Right renal pelvis (tissue), 4 donors: ENCODE measurements at places on chromosomes 5 and 9. TPM values are rescaled to one million over a fixed set of nuclear protein-coding genes. Genes with fewer than 3 reads are reported as not detected.

CCDC192 gene
- polyA plus RNA-seq, result 0.79 TPM

ZNF484 gene
- polyA plus RNA-seq, result 9.9 TPM

TAF11L5 gene
- polyA plus RNA-seq, result not detected

TRMT10B gene
- polyA plus RNA-seq, result 14.7 TPM

ARHGEF37 gene
- polyA plus RNA-seq, result 5.3 TPM

SEC61B gene
- polyA plus RNA-seq, result 143 TPM

CCDC112 gene
- polyA plus RNA-seq, result 16.5 TPM

PCDHGB6 gene
- 7.0 TPM for polyA plus RNA-seq

DNA sequence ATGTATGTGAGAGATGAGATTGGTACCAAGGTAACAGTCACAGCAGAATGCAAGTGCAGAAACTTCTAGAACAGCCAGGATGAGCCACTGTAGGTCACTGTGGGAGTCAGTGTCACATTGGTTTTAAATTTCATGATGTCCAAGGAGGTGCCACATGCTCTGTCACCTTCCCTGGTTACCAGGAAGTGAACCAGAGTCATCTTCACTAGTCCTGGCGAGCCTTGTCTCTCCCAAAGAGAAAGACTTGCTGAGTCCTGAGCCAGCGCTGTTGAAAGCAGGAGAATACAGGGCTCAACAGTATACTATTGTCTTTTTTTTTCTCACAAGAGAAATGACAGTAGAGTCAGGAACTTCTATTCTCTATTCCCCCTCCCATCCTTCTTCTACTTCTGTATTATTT is 615.5 kb downstream of the RAB3C start:
- DNase-seq, result no peak

DNA sequence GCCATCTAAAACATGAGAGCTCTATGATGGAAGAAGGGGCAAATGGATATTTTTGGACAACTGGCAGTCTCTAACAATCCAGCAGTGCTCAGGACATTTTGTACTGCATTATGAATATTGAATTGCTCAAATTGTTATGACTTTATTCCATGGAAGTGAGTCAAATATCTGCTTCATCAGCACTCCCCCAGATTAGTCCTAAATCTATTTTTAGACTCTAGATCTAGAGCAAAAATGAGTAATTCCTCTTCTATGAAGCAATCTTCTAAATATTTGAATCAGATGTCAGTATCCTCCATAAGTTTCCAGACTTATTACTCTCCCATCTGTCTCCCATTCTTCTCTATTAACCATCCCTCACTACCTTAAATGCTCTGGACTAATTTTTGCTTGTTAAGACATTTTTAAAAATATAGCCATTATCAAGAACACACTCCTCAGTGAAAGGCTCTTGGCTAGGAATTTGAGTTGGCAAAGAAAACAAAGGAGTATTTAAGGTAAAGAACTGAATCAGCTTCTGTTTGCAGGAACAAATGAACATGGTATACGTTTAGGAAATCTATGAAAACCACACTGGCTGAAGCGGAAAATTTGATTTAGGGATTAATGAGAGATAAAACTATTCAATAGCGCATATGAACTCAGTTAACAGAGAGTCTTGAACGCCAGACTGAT is 300.9 kb downstream of the MCTP1 start:
- DNase-seq, result no peak

- DNase-seq, result no peak
These were observed 9.7 kb downstream of the AFF4 start for GRCh38 chr5:132953710-132954109.

DNA sequence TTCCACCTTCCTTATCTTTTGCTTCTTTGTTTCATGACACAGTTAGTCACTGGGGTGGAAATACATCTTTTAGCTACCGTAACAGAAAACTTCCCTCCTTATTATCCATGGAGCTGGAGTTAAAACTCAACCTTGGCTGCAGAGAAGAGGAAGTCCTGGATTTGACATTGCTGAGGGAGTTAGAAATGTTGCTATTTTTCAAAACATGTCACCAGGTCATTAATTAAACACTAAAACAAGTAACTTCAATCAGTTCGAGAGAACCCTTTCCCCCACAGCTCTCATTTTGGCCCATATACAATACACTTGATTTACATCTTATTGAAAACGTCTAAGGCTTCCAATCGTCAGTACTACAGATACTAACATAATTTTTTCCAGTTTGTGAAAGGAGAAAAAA is 237.9 kb upstream of the CD180 start:
- no peak for DNase-seq

DNA sequence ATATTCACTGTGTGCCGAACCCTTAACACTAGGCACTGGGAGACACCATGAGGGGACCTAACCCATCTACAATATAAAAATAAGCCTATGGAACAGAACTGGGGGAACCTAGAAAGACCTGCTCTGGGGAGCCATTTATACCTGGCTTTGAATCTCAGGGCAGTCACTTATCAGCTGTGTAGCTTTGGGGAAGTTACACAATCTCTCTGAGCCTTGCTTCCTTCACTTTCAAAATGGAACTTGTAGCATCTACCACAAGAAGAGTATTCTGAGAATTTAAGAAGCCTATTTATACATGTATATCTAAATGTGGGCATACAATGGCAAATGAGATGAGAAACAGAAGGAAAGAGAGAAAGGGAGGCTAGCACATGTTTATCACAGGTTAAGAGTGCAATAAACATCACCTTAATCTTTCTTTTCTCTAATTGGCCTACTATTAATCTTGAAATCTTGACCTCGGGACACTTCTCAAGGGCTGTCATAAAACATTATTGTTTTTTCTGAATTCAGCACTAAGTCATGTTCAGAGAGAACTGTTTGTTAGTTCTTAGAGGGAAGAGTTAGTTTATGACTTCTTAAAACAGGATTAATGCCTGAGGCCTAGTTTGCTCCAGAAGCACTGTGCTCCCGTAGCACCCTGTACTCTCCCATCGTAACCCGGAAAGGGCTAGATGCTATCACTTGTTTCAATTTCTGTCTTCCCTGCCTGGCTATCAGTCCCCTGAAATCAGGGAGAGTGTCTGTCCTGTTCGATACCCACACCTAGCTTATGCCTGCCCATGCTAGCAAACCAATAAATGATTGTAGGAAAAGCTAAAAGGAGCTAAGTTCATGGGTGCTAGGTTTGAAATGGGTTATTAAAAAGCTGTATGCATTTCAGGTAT is 606.4 kb upstream of the CLINT1 start:
- DNase-seq, result no peak

- no peak for DNase-seq
These were observed 39.4 kb downstream of the MRPS27 start for GRCh38 chr5:72280581-72281069.

DNA sequence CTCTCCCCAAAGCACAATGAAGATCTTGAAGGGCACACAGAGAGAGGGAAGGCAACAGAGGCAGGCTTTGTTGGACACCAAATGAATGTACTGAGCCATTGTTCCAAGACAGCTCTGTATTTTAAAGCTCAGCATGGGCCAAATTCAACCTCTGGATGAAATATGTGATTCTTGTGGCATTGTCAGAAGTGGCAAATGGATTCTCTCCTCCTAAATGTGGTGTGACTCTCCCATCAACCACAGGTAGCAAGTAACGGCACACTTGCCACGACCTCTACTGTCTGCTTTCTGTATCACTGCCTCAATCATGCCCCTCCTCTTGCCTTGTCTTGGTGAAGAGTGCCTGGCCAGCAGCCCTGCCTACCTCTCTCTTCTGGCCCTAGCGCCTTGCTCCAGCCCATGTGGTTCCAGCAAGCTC is 6.1 kb upstream of the MOB3B start:
- DNase-seq, result no peak

- DNase-seq, result no peak
These were observed 1834.5 kb downstream of the EFNA5 start for GRCh38 chr5:105836268-105836667.

GRCh38 chr9:37174247-37174646 is 53.9 kb downstream of the ZCCHC7 start:
- DNase-seq, result no peak

- no peak for DNase-seq
These were observed 3.7 kb upstream of the CEL start for GRCh38 chr9:133058071-133058470.

- DNase-seq, result peak; percentile 23
These were observed 162.7 kb downstream of the SYK start for GRCh38 chr9:90964101-90965020.

DNA sequence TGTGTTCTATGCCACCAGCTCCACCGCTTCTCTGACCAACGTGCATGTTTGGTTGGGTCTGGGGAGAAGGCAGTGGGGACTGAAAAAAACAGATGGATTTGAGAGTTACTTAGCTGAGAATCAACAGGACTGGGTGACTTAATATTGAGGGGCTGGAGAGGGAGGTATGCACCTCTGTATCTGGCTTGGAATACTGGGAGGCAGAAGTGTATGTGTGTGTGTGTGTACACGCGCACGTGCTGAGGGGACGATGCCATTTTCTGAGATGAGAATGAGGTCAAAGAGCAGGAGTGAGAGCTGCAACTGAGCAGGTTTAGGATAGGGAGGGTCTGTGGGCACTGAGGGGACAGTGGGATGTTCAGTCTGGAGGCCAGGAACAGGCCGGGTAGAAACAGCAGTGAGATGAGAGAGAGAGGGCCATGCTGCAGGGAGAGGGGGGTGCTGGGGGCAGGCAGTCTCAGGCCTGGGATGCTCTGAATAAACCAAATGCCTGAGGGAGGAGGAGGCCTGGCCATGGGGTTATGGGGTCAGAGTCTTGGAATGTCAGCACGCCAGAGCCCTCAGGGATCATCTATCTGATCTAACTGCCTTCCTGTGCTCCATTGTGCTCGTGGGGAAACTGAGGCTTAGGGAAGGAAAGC is 14.0 kb downstream of the PDGFRB start:
- no peak for DNase-seq

- no peak for DNase-seq
These were observed 193.5 kb upstream of the KLF9 start for GRCh38 chr9:70607926-70608325.

DNA sequence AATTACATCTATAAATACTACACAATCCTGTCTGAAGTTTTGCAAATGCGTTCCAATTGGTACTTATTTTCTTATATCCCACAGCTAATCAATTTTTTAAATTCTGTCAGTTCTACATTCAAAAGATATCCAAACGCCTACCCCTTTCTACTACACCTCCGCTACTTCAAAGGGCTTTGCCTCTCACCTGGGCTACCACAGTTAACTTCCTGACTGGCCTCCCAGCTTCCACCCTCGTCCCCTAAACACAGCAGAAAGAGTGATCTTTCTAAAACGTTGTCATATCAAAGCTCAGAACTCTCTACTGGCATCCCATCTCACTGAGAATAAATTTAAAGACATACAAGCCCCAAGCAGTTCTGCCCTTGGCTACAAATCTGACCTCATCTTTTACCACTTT is 32.3 kb upstream of the NIPBL start:
- DNase-seq, result no peak

DNA sequence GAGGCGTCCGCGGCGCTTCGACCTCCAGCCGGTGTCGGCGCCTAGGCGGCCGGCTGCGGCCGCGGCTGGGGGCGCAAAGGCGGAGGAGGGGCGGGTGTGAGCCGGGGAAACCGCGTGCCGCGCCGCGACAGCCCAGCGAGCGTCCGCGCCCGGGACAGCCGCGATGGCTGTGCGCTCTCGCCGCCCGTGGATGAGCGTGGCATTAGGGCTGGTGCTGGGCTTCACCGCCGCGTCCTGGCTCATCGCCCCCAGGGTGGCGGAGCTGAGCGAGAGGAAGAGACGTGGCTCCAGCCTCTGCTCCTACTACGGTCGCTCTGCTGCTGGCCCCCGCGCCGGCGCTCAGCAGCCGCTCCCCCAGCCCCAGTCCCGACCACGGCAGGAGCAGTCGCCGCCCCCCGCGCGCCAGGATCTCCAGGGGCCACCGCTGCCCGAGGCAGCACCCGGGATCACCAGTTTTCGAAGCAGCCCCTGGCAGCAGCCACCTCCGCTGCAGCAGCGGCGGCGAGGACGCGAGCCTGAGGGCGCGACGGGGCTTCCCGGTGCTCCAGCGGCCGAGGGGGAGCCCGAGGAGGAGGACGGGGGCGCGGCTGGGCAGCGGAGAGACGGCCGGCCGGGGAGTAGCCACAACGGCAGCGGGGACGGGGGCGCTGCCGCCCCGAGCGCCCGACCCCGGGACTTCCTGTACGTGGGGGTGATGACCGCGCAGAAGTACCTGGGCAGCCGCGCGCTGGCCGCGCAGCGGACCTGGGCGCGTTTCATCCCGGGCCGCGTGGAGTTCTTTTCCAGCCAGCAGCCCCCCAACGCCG is 605 bp downstream of the CHSY3 start:
- no peak for DNase-seq

DNA sequence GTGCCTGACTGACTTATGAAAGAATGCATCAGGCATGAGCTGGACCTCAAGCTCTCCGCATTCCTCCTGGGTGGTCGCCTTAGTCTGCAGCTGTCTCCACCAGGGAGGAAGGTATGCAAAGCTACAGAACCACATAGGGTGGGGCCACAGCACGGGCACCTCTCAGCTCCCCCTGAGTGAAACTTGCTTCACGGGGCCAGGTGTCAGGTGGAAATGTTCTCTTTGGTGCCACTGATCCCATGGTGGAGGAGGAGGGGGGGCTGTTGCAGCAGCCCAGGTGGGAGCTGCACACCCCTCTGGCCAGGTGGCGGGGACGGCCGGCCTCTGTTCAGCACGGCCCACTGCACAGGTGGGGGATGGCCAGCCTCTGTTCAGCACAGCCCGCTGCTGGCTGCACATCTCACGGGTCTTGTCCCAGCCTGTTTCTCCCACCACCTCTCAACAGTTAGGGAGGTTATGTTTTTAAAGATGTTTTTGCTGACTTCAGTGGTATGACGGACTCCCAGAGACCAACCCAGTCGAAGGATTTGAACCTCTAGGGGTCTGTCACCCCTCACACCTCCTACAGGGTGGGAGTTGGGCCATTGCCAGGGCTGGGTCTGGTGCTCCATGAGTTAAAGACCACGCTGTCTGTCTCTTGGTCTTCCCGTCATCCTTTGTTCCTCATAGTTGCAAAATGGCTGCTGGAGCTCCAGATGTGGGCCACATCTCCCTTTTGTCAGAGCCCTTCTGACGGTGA is 34.3 kb downstream of the MRPL36 start:
- DNase-seq, result no peak

GRCh38 chr5:45057564-45057963 is 248.8 kb downstream of the MRPS30 start:
- DNase-seq, result no peak

DNA sequence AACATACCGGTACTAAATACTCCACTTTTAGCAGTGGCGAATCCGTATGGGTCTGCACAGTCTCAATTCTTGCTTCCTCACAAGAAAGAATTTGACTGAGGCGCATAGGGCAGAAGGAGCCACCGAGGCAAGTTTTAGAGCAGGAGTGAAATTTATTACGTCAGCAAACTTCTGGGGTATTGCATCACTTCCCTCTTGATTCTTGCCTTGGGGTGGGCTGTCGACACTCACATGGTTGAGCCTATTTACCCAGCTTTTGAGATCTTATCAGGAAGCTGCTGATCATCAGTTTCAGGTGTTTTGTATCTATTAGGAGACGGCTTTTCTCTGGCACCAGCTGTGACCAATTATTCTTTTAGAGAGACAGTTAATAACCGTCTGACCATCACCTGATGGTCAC is 111.5 kb upstream of the CCNH start:
- DNase-seq, result no peak

DNA sequence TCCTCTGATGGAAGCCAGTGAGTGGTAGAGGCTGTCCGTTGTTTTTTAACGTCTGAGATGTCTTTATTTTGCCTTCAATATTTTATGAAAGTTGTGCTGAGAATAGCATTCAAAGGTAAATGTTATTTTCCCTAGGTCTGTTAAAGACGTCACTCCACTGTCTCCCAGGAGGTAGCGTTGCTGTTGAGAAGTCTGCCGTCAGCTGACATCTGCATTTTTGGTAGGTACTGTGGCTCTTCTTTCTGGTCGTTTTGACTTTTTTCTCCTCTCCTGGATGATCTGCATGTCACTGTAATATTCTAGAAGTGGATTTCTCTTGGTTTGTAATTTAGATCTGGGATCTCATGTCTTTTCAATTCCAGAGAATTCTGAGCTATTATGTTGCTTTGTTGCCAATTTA is 26.4 kb downstream of the SURF6 start:
- no peak for DNase-seq
